ENCODE measurements at places on chromosomes 4 and X. TPM values are rescaled to one million over a fixed set of nuclear protein-coding genes. Genes with fewer than 3 reads are reported as not detected.

- DNase-seq: no peak
- no peak overlapping the region for H3K4me3 ChIP-seq
- H3K27ac ChIP-seq: no peak overlapping the region
- H3K36me3 ChIP-seq: no peaks in the 10 kb centered on the region
- H3K4me1 ChIP-seq: no peaks in the 10 kb centered on the region
Measured at GRCh38 chrX:153635788-153636668, 11.0 kb upstream of the DUSP9 start.

DNA sequence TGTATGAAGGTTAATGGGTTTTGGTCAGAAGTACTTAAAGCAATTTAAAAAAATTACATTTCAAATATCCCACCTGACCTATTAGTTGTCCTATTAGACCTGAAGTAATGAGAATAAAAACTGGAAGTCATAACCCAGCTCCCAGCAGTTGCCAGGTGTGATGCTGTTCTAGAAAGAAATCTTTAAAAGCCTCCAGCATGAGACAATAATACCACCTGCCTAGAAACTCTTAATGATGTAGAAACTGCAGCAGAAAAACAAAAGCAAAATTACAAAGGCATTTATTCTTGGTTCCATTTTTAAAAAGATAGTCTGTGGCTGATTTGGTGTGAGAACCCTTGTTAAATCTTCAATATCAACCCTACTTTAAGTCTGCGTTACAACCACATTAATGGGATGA, 1137.7 kb upstream of the TENM3 start:
- no peaks in the 10 kb centered on the region for H3K27me3 ChIP-seq
- H3K27ac ChIP-seq: no peak overlapping the region
- no peak for DNase-seq
- no peak overlapping the region for H3K4me3 ChIP-seq
- H3K4me1 ChIP-seq: no peaks in the 10 kb centered on the region

- H3K27ac ChIP-seq: no peak overlapping the region
- no peaks in the 10 kb centered on the region for H3K36me3 ChIP-seq
- no peaks in the 10 kb centered on the region for H3K4me1 ChIP-seq
- H3K4me3 ChIP-seq: no peak overlapping the region
- no peak for DNase-seq
- peaks cover 6% of the 10 kb centered on the region for H3K27me3 ChIP-seq
Measured at GRCh38 chrX:110992611-110993010, 103.4 kb upstream of the PAK3 start.

MAGEB1 gene
- not detected for total RNA-seq

DNA sequence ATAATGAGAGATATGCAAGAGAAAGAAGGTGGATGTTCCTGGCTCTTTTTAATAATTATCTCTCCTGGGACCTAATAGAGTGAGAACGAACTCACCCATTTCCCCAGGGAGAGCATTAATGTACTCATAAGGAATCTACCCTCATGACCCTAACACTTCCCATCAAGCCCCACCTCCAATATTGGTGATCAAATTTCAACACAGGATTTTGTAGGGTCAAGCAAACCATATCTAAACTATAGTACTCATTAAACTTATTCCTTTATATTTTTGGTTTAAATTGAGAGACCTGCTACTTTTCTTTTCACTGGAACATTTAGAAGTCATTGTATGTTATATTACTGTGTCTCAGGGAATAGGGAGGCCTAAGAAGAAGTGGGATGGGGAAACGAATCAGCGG, 2.6 kb downstream of the UGT2A3 start:
- H3K27me3 ChIP-seq: no peaks in the 10 kb centered on the region
- H3K4me3 ChIP-seq: no peak overlapping the region
- H3K27ac ChIP-seq: no peak overlapping the region
- DNase-seq: no peak
- H3K36me3 ChIP-seq: no peaks in the 10 kb centered on the region

- H3K27me3 ChIP-seq: peaks cover 7% of the 10 kb centered on the region
- no peak overlapping the region for H3K27ac ChIP-seq
- no peak overlapping the region for H3K4me3 ChIP-seq
- peaks cover 12% of the 10 kb centered on the region for H3K4me1 ChIP-seq
- no peak for DNase-seq
Measured at GRCh38 chr4:86496094-86497080, 97.7 kb upstream of the PTPN13 start.

Measured in activated naive CD8-positive, alpha-beta T cell treated with anti-CD3 and anti-CD28 coated beads, Interleukin-2, amount 10 ng/mL, durations not matched to agents 7 days and 5 days (primary cell).